ENCODE measurements at places on chromosomes 2 and 18.
A peak's percentile ranks its signal among the peaks of the same experiment; 100 is the strongest.

DNA sequence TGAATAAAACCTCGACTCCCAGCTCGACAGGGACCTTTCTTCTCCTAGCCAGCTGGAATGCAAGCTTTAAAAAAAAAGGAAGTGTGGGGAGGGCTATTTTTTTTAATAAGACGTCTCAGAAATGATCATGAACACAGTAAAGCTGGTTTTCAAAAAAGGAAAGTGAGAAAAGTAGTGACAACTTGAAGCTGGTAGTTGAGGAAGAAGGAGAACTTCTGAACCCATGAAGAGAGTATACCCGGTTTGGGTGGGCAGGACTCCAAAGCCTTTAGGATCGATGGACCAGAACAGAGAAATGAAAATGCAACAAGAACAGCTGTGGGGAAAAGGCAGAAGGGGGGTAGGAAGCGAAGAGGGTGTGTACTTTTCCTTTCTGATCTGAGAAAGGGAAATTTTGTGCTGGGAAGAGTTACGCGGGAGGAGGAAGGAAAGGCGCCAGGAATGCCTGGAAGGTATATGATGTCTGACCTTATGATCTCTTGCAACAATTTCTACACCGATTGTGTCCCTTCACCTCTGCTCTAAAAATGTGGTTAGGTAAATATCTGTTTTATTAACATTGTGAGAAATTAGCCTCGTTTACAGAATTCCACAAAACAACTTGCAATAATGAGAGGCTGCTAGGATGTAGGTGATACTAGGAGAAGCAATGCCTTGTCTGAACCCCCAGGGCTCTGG, 22.6 kb upstream of the CYP1B1 start:
- no peak for DNase-seq

- DNase-seq: peak; percentile 44
Measured at GRCh38 chr2:108621087-108621559, 86.9 kb downstream of the LIMS1 start.

DNA sequence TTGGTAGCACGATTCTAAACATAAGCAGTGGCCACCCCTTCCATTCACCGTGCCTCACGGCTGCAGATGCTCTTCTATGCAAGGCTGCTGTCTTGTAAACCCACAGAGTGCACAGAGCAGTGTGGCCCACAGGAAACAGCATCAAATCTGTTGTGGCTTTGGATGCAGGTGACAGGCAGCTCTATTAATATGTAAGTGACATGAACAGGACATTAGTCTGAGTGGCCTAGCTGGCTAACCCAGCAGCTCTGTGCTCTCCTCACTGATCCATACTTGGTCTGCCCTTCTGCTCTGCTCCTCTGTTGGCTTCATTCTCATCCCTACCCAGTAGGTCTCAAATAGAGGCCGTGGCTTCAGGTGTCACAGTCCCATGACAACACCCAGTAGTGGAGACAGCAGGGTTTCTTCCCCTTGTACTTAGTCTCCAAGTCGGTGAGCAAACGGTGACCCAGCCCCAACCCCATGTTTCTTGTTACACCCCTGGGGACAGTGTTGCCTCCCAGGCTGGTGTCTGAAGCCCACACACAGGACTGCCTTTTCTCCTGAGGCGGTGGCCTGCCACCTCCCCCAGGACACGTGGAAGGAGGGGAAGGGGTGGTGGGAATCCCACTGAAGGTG, 5.8 kb downstream of the SH3RF3 start:
- DNase-seq: no peak

- no peak for DNase-seq
Measured at GRCh38 chr2:36594849-36595248, 3.1 kb downstream of the FEZ2 start.

DNA sequence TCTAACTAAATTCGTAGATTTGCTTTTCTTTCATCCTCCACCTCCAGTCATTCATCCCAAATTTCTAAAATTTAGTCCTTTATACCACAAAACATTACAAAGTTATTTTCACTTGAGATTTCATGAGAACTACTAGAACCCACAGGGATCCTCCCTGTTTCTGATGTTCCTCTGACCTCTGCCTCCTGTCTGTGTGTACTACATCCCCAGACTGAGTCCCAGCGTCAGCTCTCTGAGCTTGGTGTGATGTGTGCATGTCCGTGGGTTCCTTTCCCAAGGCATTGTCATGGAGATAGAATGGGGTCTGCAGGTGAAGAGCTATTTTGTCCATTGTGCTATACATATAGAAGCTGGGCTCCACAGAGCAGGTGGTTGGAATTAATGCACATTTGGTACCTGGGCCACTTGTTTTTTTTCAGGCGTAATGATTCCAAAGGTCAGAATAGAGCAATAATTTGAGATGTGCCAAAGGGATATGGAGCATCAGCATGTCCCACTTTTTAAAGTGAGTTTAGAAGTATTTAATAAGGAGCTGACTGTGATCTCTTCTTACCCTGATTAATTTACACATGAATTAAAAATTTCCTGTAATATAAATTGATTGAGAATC, 151.2 kb upstream of the BOD1L2 start:
- no peak for DNase-seq

DNA sequence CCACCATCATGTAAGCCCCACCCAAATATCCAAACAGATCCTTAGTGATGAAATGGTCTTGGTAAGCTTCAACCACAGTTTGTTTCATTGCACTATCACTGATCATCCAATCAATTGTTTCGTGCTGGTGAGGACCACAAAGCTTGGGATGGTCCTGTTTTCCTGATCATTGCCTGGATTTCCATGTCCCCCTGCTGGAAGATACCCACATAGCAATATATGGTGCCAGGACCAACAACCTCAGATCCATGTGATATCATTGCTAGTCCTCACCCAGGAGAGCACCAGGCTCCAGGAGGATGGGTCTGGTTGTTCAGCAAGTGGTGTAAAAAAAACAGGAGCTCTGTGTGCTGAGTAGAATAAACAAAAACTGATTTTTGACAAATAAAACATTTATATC, 206.5 kb upstream of the SH3BP4 start:
- no peak for DNase-seq

GRCh38 chr2:209351636-209352035, 72.2 kb upstream of the MAP2 start:
- no peak for DNase-seq

GRCh38 chr2:224221455-224221913, 180.4 kb downstream of the FAM124B start:
- DNase-seq: no peak

All from stimulated activated CD8-positive, alpha-beta memory T cell treated with anti-CD3 and anti-CD28 coated beads, Interleukin-2, amount 100 ng/mL, for 1 hour (primary cell).